ENCODE measurements at places on chromosomes 13 and 19.
A peak's percentile ranks its signal among the peaks of the same experiment; 100 is the strongest.

GRCh38 chr13:47455626-47456025 is 545.4 kb downstream of the SUCLA2 start:
- H3K27me3 ChIP-seq, result no peaks in the 10 kb centered on the region
- H3K36me3 ChIP-seq, result no peaks in the 10 kb centered on the region
- DNase-seq, result no peak

DNA sequence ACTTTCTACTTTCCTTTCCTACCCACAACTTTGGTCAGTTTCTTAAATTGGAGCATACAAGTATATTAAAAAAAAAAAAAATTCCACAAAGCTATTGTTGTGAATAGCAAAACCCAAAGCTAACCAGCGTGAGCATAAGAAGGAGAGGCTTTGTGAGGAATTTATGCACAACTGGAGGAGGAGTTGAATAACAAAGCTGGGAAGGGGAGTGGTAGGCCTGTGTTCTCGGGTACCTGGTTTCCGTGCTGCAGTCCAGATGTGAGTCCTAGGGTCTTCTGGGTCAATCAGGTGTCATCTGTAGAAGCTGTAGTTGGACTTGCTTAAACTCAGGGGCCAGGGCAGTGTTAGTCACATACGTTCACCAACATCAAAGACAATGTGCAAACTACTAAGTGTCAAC is 422.5 kb upstream of the SGCG start:
- H3K4me3 ChIP-seq, result no peak overlapping the region
- no peaks in the 10 kb centered on the region for H3K36me3 ChIP-seq
- H3K27ac ChIP-seq, result no peak overlapping the region
- H3K27me3 ChIP-seq, result no peaks in the 10 kb centered on the region

DNA sequence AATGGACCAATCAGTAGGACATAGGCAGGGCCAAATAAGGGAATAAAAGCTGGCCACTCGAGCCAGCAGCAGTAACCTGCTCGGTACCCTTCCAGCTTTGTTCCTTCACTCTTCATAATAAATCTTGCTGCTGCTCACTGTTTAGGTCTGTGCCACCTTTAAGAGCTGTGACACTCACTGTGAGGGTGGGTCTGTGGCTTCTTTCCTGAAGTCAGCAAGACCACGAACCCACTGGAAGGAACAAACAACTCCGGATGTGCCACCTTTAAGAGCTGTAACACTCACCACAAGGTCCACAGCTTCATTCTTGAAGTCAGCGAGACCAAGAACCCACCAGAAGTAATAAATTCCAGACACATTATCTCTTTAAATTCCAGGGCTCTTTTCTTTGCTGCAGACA is 1922.3 kb upstream of the PCDH20 start:
- H3K36me3 ChIP-seq, result no peaks in the 10 kb centered on the region
- H3K27ac ChIP-seq, result no peak overlapping the region
- no peak for DNase-seq
- H3K4me1 ChIP-seq, result no peaks in the 10 kb centered on the region
- no peak overlapping the region for H3K4me3 ChIP-seq
- H3K27me3 ChIP-seq, result no peaks in the 10 kb centered on the region

GRCh38 chr19:17391371-17392151 is 2.4 kb downstream of the CCDC194 start:
- no peak overlapping the region for H3K4me3 ChIP-seq
- no peak for DNase-seq
- peaks cover 6% of the 10 kb centered on the region for H3K27me3 ChIP-seq
- H3K27ac ChIP-seq, result no peak overlapping the region
- H3K4me1 ChIP-seq, result peaks cover 10% of the 10 kb centered on the region

DNA sequence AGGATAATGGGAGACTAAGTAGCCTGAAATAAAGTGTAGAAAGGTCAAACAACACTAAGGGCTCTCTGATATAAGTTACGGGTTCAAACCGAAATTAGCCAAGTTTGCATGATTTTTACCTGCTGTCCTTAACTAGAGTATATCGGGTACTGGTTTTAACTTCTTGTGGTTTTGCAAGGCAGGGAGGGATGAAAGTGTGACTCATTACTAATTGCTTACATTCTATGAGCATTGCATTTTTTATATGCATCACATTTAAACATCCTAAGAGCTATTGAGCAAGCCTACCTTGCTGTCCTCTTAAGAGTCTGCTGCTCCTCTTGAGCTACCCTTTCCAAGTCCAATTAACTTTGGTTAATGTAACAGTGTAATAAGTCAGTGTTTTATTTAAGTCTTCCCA is 415.4 kb downstream of the SLITRK5 start:
- H3K4me3 ChIP-seq, result no peak overlapping the region
- H3K27ac ChIP-seq, result no peak overlapping the region
- no peaks in the 10 kb centered on the region for H3K27me3 ChIP-seq
- no peaks in the 10 kb centered on the region for H3K36me3 ChIP-seq

- no peaks in the 10 kb centered on the region for H3K36me3 ChIP-seq
- no peak overlapping the region for H3K27ac ChIP-seq
- H3K4me3 ChIP-seq, result no peak overlapping the region
- H3K27me3 ChIP-seq, result no peaks in the 10 kb centered on the region
- DNase-seq, result peak; percentile 70
- H3K4me1 ChIP-seq, result no peaks in the 10 kb centered on the region
Observed at GRCh38 chr13:97298816-97299215, 76.7 kb downstream of the MBNL2 start.

DNA sequence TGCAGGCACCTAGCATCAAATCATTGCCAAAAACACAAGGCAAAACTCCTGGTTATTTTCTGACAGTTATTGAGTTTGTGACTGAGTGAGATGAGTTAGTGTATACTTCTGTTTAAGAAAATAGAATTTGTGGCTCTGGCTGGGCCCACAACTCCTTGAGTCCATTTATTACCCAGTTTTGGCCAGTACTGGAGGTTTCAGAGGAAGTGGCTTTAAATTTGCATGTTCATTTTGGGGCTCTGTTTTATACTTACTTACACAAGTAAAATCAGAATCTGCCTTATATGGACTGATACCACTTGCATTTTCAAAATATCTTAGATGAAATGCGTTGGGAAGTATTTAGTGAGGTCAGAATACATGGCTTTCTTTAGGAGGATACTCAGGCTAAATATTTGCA is 29.0 kb downstream of the TNFSF11 start:
- H3K27me3 ChIP-seq, result no peaks in the 10 kb centered on the region
- H3K4me1 ChIP-seq, result no peaks in the 10 kb centered on the region
- H3K36me3 ChIP-seq, result no peaks in the 10 kb centered on the region
- no peak overlapping the region for H3K27ac ChIP-seq
- DNase-seq, result no peak

- DNase-seq, result peak; percentile 55
- peaks cover 23% of the 10 kb centered on the region for H3K27me3 ChIP-seq
- no peak overlapping the region for H3K27ac ChIP-seq
- peak overlapping the region; percentile 43 for H3K4me3 ChIP-seq
- H3K36me3 ChIP-seq, result no peaks in the 10 kb centered on the region
Observed at GRCh38 chr19:7869453-7869909, 4.7 kb downstream of the PRR36 start.

GRCh38 chr13:83620530-83621220 is 261.6 kb downstream of the SLITRK1 start:
- H3K36me3 ChIP-seq, result no peaks in the 10 kb centered on the region
- no peaks in the 10 kb centered on the region for H3K4me1 ChIP-seq
- no peak overlapping the region for H3K27ac ChIP-seq
- no peaks in the 10 kb centered on the region for H3K27me3 ChIP-seq
- H3K4me3 ChIP-seq, result no peak overlapping the region
- DNase-seq, result peak; percentile 2

DNA sequence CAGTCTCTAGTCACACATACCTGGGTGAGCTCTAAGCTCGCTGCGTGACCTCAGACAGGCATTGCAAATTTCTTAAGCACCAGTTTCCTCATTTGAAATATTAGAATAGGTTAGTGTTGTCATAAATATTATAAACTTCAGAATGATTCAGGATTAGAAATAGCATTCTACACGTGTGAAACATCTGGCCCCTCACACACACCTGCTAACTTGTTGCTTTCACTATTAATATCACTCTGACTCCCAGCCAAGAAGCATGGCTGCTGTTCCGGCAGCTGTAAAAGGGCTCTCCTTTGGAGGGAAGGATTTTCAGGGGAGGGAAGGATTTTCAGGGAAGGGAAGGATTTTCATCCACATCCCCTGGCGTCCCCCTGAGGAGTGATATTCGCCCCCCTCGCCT is 161.3 kb upstream of the GPR12 start:
- no peak for DNase-seq
- no peaks in the 10 kb centered on the region for H3K4me1 ChIP-seq
- H3K27ac ChIP-seq, result no peak overlapping the region
- H3K36me3 ChIP-seq, result no peaks in the 10 kb centered on the region
- no peak overlapping the region for H3K4me3 ChIP-seq
- H3K27me3 ChIP-seq, result no peaks in the 10 kb centered on the region

GRCh38 chr19:55647732-55648584 is at the start of gene CCDC106:
Gene CCDC106 (plus strand): TSS chr19:55648212. CDS start chr19:55649047, 835 bp downstream.
- no peak for DNase-seq
- H3K4me1 ChIP-seq, result peaks cover 17% of the 10 kb centered on the region
- peaks cover 31% of the 10 kb centered on the region for H3K36me3 ChIP-seq

All from trophoblast cell (in vitro differentiated cells and primary cell).